ENCODE measurements at places on chromosomes 3 and 15.

DNA sequence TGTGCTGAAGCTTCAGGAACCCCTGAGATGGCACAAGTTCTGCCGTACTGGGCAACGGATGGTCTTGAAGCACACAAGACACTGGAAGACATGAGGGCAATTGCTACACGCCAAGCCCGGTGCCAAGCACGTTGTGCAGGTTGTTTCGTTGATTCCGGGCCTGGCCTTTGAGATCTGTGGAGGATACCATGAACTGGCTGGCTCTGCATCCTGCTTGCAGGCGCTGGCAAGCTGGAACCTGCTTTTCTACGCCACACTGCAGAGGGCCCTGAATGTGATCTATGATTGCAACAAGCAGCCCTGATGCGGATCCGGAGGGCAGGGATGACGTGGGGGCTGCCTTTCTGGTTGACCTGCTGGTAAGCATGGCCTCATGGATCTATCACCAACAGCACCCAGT, 262.5 kb upstream of the ATP10A start:
- DNase-seq, result no peak

DNA sequence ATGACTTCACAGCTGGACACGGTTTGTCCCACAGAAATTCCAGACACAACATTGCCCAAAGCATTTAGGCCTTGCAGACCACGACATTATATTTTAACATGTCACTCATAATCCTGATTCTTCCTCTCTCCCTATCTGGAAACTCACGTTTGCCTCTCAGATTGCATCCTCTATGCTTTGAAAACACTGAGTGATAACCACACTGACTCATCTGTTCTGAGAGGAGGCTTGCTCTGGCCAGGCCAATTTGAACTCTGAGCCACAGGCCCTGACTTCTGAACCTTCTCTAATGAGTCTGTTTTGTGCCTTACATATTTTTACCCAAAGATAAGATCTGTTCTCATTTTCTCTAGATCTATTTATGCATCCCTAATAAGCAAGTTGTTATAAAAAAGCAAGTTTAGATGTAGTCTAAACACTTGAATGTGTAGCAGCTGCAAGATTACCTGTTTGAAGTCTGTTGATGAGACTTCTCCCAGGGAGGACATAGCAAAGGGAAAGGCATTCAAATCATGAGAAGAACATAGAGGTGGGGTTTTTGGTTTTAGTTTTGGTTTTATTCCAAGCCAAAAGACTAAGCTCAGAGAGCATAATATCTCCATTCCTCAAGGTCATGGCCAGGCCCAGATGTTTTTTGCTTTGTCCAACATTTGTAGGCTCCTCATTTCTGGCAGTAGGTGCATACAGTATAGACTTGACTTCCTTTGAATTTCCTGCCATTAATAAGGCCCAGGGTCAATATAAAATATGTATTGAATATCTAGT, 234.4 kb upstream of the LRTM1 start:
- no peak for DNase-seq

DNA sequence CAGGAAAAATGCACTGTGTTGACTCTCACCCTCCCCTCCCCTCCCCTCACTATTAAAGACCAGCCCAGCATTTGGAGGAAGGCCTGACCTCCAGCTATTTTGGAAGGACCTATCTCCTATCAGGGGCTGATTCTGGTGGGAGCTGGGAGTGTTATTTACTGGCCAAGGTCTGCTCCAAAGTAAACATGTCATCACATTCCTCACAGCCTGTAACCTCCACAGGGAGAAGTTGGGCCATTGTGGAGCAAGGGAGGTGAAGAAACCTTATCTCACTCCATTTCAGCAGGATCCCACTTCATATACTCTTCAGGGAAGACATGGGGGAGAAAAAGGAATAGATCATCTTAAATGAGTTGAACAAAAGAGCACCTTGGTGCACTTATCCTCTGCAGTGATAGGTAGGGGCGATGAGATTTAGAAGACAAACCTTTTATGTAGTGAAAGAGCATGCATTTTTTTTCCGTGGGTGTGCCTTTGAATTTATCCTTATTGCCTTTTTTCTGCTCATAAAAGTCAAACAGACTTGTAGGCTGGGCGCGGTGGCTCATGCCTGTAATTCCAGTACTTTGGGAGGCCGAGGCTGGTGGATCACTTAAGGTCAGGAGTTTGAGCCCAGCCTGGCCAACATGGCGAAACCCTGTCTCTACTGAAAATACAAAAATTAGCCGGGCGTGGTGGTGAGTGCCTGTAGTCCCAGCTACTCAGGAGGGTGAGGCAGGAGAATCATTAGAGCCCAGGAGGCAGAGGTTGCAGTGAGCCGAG, 15.6 kb upstream of the FLNB start:
- no peak for DNase-seq

DNA sequence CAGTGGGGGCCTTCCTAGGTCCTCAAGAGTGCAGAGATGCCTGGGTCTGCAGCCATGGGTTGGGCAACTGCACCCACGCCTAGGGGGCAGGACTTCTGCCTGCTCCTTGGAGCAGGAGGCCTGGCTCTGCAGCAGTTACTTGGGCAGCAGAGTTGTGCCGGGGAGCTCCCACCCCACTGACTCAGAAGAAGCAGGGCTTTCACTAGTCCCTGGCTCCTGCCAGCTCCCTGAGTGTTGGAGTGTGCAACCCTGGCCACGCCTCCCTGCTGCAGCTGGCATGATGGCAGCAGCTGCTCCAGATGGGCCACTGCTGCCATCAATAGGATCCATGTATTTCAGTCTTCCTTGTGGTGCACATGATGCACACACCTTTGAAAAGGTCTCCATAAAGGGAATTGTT, 40.6 kb upstream of the KCNH8 start:
- DNase-seq, result no peak

GRCh38 chr3:119413603-119414280, 49.7 kb downstream of the TMEM39A start:
- no peak for DNase-seq

Measured in HT-29 (cell line).